Stimulated activated CD8-positive, alpha-beta memory T cell treated with anti-CD3 and anti-CD28 coated beads, Interleukin-4, amount 100 ng/mL, for 24 hours (primary cell): ENCODE measurements at places on chromosomes 5 and 9.

DNA sequence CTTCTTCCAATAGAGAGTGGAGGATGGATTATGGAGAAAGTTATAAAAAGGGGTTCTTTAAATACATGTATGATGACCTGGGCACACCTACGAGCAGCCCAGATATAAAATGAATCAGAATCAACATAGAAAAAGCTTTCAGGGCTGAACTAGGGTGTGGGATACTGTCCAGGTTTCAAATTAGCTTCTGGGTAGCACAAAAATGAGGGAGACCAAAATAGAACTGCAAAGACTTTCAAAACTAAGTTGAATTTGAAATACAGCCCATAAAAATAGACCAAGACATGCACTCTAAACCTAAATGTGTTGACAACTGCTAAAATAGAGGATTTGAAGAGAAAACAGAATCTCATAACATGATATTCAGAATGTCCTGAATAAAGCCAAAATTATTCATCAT is 17.0 kb downstream of the ZNF484 start:
- no peak for DNase-seq

DNA sequence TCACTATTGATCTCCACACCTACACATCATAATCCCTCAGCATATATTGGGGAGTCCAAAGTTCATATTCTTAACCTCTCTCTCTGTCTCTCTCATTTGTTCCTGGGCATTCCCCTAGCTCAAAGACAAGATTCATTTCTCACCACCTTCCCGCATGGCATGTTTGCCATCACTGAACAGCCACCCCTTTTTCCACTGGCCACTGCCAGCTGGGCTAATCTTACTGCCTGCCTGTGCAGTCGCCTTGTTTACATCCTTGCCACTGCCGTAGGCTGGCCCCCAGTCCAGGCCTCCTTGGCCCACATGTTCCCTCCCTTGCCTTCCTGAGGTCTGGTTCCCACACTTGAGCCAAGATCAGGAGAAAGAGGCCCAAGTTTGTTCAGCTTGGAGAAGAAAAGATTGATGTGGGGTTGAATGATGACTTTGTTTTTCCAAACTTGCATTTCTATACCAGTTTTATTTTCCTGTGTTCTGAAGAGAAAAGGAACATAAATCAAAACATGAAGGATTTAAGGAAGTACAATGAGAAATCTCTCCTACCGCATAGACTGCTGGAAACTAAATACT is 80.2 kb downstream of the PLAC8L1 start:
- no peak for DNase-seq

DNA sequence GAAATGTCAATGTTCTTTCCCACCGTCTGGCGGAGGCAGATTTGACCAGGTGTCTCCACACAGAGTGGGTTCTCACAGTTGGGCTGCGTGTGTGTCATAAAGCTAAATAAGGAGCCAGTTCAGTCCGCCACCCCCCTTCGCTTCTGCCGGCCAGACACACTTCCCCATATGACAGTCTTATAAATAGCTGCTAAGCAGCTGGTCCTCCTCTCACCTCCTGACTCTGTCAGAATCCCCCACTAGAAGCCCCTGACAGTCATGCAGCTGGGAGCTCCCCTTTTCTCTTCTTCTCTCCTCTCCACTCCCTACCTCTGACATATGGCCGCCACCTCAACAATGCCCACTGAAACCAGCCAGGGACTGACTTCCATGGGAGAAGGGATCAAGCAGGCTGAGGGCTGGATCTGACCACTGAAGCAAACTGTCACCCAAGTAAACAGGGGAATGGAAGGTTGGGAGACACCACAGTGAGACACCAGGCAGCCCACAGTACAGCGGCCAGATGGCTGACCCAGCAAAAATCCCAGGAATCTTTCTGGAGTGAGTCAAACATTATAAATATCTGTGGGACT is 141.9 kb upstream of the EFNA5 start:
- DNase-seq = no peak

DNA sequence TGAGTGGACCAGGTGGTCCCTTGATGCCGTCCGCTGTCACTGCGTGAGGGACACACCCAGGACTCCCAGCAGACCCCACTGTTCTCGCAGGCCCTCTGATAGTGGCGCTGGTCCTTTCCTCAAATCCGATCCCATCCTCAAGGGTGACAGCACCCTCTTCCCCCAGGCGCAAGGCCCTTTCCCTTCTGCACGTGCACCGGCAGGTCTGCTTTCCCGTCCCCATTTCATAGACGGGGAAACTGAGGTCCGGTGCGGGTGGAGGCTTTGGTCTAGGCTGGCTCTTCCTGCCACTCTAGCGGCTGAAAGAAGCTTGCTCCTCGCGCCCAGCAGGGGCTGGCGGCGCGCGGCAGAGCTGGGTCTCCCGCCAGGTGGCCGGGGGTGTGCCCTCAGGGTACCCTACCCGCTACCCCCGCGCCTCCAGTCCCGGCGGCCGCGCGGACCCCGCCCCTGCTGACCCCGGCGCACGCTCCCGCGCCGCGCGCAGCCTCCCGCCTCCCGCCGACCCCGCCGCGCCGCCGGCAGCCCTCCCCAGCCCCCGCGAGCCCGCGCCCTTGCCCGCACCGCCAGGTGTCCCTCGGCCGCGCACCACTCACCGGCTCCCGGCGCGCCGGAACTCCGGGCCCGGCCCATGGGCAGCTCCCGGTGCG is 453 bp downstream of the RASGEF1C start:
- DNase-seq = peak; percentile 4

- no peak for DNase-seq
Measured at GRCh38 chr5:123868267-123868666, 356.3 kb downstream of the CSNK1G3 start.

DNA sequence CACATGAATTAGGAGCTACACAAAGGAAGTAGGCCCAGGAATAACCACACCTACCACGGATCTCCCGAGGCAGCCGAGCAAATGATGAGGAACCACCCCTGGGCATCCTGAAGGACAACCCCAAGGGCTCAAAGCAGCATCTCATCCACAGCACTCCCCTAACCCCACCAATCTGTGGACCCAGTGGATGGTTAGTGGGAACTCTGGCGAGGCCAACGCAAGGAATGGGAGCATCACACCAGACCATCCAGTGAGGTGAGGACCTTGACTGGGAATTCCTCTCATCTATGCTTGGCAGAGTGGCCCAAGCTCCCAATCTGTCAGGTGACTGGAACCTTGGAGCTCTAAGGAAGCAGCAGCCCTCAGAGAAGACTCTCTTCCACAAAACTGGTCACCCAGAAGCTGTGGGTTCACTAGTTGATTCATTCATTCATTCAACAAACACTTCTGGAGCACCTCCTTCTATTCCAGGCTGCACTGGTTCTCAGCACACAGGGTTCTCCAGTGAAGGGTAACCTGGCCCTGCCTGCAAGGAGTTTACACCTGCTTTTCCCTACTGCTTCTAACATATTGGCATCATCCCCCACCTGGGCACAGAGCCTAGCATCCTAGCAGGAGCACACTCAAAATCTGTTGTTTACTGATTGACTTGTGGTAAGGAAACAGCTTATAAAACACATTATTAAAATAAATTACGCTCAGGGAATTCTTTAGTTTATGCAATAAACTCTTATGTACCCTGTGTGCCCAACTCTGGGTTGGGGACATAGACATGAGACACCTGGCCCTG is 4.9 kb downstream of the ACSL6 start:
- DNase-seq = no peak

DNA sequence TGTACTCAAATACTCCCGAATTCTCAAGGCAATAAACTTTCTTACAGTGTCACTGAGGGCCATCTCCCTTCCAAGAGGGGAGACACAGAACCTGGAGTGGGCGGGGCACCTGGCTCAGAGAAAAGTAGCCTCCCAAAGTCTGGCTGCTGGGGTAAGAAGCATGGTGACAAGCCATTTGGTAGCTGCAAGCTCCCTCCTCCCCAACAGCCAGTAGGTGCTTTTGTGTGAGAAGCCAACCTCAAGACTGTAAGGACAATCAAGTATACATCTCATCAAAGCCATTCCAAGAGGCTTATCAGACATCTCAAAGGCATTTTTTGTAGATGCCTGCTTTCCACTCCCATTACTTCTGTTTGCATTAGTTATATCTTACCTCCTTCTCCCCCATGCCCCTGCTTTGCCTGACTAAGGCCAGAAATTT is 1.4 kb downstream of the DAB2 start:
- no peak for DNase-seq

GRCh38 chr5:112973904-112974303 is 2.7 kb upstream of the DCP2 start:
- DNase-seq = no peak

GRCh38 chr9:121282277-121283079 is 14.5 kb downstream of the GSN start:
- DNase-seq = no peak

GRCh38 chr5:38595132-38595745 is 38.8 kb upstream of the LIFR start:
- DNase-seq = no peak

DNA sequence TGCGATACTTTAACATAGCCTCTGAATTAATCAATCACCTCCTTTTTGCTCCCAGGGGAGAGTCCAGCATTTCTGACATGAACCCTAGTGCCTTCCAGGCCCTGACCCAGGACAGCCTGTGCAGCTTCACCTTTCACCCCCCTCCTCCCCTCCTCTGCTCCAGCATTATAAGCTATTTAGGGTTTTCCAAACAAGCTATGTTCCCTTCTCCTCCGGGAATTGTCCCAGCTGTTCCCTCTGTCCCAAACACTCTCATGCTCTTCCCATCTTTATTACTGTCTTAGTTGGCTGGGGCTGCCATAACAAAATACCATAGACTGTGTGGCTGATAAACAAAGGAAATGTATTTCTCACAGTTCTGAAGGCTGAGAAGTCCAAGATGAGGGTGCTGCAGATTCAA is 161.5 kb downstream of the EBF1 start:
- no peak for DNase-seq

DNA sequence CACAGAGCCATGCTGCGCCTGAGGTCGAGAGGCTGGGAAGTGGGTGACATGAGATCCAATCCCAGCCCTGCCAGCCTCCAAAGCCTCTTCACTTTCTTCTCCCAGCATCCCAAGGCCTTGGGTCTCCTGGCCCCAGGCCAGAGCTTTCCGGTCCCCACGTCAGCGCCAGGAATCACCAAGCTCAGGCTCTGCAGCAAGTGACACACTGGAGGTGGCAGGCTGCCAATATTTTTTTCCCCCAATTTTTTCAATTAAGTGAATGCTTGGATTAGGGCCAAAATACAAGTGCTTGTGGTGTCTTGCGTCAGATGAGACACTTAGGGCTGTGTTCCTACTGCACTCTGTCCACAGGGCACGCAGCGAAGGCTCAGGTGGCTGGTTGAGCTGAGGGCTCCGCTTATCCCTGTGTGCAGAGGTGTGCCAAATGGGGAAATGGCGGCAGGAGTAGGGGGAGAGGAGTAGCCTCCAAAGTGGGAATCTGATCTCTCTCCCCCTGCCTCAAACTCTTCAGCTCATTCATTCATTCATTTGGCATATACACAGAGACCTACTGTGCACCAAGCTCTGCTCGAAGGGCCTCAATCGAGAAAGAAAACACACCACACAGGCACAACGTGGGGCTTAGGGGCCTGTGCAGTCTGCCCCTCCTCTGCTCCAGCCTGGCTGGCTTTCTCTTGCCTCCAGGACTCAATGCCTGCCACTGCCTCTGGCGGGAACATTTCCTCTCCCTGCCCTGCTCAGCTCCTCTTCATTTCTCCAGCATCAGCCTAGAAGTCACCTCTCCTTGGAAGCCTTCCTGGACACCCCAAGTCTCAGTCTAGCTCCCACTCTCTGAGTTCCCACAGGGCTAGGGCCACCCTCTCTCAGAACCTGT is 16.6 kb downstream of the SH3PXD2B start:
- DNase-seq = no peak

DNA sequence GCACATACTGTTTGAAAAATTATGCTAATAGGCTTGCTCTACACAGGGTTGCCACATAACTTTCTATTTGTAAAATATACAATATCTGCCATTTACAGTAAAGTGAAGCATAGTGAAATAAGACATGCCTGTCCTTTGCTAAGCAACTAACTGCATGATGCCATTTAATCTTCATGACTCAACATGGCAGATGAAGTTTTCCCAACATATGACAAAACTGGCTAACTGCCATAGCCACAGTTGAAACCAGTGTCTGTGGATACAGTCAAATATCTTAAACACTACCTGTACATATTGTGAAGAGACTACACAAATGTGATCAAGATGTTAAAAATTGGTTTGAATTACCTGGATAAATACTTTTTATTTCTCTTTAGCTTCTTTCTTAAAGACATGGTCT is 3.1 kb upstream of the DMAC1 start:
- no peak for DNase-seq

DNA sequence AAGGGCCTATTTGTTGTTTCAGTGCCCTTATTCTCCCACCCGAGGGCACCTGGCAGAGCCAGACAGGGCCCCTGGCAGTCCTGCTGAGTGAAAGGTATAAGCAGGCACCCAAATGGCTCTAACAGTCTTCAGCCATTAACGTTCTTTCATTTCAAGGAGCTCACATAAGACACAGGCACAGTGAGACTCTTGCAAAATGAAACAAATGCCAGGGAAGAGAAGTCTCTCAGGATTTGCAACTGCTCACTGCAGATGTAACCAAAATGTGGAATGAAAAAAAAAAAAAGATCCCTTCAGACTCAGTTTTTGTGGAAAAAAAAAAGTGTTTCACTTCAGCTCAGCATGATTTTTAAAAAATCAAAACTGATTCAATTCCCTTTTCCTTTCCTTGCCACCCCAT is 155.4 kb upstream of the LHFPL2 start:
- no peak for DNase-seq

- no peak for DNase-seq
Measured at GRCh38 chr5:78974601-78975000, 10.5 kb downstream of the ARSB start.

DNA sequence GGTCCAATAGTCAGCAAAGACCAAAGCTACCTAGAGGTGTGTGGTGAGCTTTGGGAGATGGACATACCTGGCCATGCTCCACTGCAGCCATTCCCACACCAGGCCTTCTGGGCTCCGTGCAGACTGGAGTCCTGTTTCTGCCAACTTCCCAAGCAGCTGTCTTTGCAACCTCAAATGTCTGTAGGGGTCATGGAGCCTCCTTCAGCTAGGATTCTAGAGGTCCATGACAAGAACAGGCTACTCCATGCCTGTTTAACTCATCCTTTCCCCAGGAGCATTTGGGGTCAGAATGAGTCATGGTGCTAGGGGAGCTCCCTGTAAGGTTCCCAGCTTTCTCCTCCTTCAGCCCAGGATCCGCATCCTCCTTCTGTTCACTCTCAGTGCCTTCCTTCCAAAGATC is 17.1 kb downstream of the VPS13A start:
- no peak for DNase-seq

- no peak for DNase-seq
Measured at GRCh38 chr9:126389992-126390391, 63.4 kb downstream of the MVB12B start.

- no peak for DNase-seq
Measured at GRCh38 chr5:115289104-115289503, 7.3 kb downstream of the CCDC112 start.

GRCh38 chr9:38724754-38725153 is 4.8 kb upstream of the FAM240B start:
- DNase-seq = no peak

GRCh38 chr5:9386945-9387344 is 158.9 kb downstream of the SEMA5A start:
- no peak for DNase-seq
